Endodermal cell (in vitro differentiated cells): ENCODE measurements at places on chromosomes 6 and 20. TPM values are rescaled to one million over a fixed set of nuclear protein-coding genes. Genes with fewer than 3 reads are reported as not detected.

DNA sequence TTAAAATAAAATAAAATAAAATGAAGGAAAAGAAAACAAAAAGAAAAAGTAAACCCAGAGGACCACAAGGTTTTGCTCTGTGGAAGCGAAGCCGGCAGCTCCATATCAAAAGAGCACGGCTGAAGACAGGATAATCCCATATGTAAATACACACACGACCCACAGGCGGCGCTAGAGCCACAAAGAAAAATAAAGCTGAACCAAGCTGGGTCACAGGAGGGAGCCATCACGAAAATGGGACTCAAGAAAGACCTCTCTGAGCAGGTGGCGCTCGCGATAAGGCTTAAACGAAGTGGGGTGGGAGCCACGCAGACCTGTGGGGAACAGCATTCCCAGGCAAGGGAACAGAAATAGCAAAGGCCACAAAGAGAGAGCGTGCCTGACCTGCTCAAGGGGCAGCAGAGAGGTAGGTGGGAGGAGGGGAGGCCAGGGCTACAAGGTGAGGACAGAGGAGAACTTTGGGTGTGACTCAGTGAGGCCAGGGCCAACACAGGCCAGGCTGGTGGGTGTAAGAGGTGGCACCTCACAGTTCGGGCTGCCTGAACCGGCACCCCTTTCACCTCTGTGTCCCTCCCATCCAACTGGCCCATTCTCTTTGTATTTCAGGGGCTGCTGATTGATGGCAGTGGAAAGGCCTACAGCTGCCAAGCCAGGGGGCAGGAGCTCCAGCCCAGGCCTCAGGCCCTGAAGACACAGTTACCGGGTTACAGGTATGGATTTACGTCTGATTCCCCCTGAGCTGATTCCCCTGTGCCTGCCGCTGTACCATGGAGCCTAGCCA lies 26.0 kb downstream of the PTGIS start:
- H3K4me1 ChIP-seq, result no peaks in the 10 kb centered on the region
- H3K27me3 ChIP-seq, result no peaks in the 10 kb centered on the region
- DNase-seq, result peak; percentile 92
- no peak overlapping the region for H3K4me3 ChIP-seq

Gene GPRC6A
- total RNA-seq, result not detected in 3 replicates

DNA sequence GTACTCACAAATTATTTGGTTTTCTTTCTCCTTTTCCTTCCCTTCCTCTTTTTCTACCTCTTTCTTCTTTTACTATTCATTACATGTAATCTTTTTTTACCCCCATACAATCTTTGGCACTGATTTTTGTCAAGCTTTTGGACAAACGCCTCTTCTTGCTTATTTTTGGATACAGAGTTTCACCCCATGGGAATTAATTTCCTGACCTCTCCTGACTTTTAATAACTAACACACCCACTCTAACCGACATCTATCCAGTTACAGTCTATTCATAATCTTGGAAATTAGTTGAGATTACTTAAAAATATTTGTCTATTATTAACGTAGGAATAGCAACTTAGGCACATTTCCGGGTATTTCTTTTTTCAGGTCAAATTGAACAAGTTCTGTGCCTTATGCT lies 101.2 kb downstream of the HDGFL1 start:
- no peaks in the 10 kb centered on the region for H3K36me3 ChIP-seq
- H3K27ac ChIP-seq, result no peak overlapping the region
- no peaks in the 10 kb centered on the region for H3K4me1 ChIP-seq

Gene TMEM74B
- total RNA-seq, result 4.3 to 17.9 TPM (median 5.8 TPM) in 3 replicates

- H3K27ac ChIP-seq, result no peak overlapping the region
- H3K36me3 ChIP-seq, result no peaks in the 10 kb centered on the region
- H3K4me3 ChIP-seq, result no peak overlapping the region
- H3K27me3 ChIP-seq, result peaks cover 5% of the 10 kb centered on the region
- DNase-seq, result peak; percentile 58
Measured at GRCh38 chr6:97586344-97586743, 303.3 kb upstream of the MMS22L start.

Gene MDC1
- total RNA-seq, result 67.0 to 116 TPM (median 95.1 TPM) in 3 replicates

DNA sequence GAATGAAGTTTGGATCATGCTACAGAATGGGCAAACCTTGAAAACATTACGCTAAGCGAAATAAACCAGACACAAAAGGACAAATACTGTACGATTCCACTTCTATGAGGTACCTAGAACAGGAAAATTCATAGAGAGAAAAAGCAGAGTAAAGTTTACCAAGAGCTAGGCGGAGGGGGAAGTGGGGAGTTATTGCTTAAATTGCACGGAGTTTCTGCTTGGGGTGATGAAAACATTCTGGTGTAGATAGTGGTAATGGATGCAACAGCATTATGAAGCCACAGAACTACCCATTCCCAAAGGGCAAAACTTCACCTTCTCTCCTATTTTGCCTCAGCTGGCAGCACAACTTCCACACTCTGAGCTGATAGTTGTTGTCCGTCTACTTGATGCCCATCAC lies 6.4 kb upstream of the PDYN start:
- no peak for DNase-seq
- H3K4me1 ChIP-seq, result peaks cover 4% of the 10 kb centered on the region
- no peak overlapping the region for H3K4me3 ChIP-seq
- no peaks in the 10 kb centered on the region for H3K36me3 ChIP-seq
- no peak overlapping the region for H3K27ac ChIP-seq

DNA sequence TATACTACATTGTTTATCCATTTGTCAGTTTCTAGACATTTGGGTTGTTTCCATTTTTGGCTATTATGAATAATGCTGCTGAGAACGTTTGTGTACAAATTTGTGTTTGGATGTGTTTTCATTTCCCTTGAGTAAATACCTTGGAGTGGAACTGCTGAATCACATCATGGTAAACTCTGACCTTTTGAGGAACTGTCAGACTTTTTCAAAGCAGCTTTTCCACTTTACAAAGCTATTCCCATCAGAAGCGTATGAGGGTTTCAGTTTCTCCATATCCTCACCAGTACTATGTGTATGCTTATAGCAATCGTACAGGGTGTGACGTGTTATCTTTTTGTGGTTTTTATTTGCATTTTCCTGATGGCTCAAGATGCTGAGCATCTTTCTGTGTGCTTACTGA lies 103.7 kb downstream of the MYO6 start:
- no peaks in the 10 kb centered on the region for H3K27me3 ChIP-seq
- no peaks in the 10 kb centered on the region for H3K4me1 ChIP-seq
- H3K27ac ChIP-seq, result no peak overlapping the region
- H3K4me3 ChIP-seq, result no peak overlapping the region
- DNase-seq, result no peak

- no peak overlapping the region for H3K27ac ChIP-seq
- H3K36me3 ChIP-seq, result no peaks in the 10 kb centered on the region
- H3K4me3 ChIP-seq, result no peak overlapping the region
- peaks cover 26% of the 10 kb centered on the region for H3K27me3 ChIP-seq
Measured at GRCh38 chr6:21536280-21536766, 57.2 kb upstream of the SOX4 start.

Gene ADGRB3
- 0.32 and 0.33 TPM in 2 replicates for total RNA-seq

- no peak overlapping the region for H3K27ac ChIP-seq
- no peak overlapping the region for H3K4me3 ChIP-seq
- no peaks in the 10 kb centered on the region for H3K4me1 ChIP-seq
- H3K27me3 ChIP-seq, result peaks cover 27% of the 10 kb centered on the region
- no peak for DNase-seq
Measured at GRCh38 chr20:1792274-1792673, 102.9 kb upstream of the SIRPA start.

Gene EPB41L1
- 36.7 to 44.9 TPM (median 40.6 TPM) in 3 replicates for total RNA-seq

GRCh38 chr6:56076033-56076432 lies 171.3 kb downstream of the COL21A1 start:
- H3K4me1 ChIP-seq, result no peaks in the 10 kb centered on the region
- H3K36me3 ChIP-seq, result no peaks in the 10 kb centered on the region
- H3K27ac ChIP-seq, result no peak overlapping the region
- no peak for DNase-seq

DNA sequence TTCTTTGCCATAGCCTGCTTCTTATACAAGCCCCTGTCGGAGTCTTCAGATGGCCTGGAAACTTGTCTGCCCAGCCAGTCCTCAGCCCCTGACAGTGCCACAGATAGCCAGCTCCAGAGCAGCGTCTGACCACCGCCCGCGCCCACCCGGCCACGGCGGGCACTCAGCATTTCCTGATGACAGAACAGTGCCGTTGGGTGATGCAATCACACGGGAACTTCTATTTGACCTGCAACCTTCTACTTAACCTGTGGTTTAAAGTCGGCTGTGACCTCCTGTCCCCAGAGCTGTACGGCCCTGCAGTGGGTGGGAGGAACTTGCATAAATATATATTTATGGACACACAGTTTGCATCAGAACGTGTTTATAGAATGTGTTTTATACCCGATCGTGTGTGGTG lies 29.5 kb downstream of the SLCO4A1 start:
- no peaks in the 10 kb centered on the region for H3K36me3 ChIP-seq
- peak overlapping the region; percentile 32 for H3K27ac ChIP-seq
- H3K4me3 ChIP-seq, result no peak overlapping the region
- H3K27me3 ChIP-seq, result no peaks in the 10 kb centered on the region

Gene CD40
- total RNA-seq, result 12.1 to 21.3 TPM (median 16.4 TPM) in 3 replicates

DNA sequence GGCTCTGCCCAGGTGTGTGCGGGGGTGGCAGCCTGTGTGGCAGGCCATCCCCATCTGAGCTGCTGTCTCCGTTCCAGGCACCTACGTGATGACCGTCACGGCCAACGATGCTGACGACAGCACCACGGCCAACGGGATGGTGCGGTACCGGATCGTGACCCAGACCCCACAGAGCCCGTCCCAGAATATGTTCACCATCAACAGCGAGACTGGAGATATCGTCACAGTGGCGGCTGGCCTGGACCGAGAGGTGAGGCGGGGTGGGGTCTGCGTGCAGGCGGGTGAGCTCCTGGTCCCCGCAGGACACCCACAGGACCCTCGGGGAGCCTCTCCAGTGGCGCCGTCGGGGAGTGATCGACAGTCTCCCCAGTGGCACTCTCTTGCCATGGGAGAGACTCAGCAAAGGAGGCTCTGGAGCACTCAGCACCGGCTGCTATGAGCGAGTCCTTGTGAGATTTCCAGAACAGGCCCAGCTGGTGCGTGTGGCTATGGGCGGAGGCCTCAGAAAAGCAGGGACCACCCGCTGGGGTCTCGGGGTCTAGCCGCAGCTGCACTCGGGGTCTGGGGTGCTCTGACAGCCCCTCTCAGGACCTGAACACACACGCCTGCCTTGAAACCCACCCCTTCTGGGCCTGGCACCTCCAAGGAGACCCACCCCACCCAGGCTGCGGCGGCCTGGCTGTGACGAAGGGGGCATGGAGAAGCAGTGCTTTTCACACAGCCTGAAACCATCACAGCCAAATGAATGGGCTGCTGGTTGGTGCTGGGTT lies 191.8 kb downstream of the TAF4 start:
- H3K27me3 ChIP-seq, result no peaks in the 10 kb centered on the region
- no peak for DNase-seq
- H3K4me1 ChIP-seq, result no peaks in the 10 kb centered on the region
- H3K27ac ChIP-seq, result no peak overlapping the region

DNA sequence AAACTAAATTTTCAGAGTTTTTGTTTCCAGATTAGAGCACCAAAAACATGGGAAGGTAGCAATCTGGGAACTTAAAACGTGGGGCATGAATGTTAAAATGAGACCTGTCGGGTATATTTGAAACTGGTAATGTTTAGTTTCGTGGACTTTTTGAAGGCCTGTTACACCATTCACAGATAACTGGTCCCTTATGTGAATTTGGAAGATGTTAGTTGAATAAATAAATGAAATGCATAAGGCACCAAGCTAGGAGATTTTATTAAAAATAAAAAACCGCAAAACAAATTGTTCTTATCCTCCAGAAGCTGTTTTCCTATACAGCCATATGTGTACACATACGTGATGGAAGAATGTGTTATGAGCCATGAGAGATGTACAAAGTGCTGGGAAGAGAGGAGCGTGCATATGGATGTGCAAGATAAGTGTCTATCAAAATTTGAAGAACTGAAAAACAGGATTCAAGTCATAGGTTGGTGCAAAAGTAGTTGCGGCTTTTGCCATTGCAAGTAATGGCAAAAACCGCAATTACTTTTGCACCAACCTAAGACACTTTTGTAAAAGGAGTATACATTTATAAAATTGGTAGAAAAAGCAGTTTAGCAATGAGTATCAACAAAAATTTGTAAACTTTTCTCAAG lies 700 bp upstream of the MCUR1 start:
- peaks cover 3% of the 10 kb centered on the region for H3K4me1 ChIP-seq
- no peaks in the 10 kb centered on the region for H3K36me3 ChIP-seq
- peak overlapping the region; percentile 92 for H3K4me3 ChIP-seq
- peak overlapping the region; percentile 91 for H3K27ac ChIP-seq

DNA sequence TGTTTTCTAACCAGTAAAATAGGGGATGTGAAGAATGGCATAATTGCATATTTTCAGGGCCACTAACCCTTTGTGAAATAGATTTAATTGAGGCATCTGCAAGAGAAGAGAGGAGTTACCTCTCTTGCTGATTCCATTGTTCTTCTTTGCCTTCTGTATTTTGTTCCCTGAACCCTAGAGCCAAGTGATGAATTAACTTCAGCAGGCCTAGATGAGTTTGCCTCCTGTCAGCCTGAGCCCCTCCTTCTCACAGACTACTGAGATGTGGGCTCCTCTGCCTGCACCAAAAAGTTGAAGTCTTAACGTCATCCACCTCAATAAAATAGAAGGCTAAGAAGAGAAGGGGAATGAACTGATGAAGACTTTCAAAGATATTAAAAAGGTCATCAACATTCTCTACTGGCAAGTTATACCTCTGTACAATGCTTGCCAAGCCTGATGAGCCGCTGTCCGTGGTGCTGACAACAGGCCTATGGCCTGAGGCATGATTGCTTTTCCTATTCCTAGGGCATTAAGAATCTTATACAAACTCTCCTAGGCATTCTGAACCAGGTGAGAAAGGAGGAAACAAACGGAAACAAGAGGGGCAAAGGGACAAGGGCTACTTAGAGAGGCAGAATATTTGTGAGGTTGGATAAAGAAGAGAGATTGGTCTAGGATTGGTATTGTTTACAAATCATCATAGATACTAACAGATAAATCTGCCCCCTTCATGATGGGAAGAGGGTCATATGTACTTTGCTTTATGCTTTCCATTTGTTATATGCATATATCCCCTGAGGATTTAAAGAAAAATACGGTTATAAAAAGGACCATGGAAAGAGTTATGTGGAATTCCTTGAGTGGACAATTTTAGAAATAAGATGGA lies 46.8 kb downstream of the CD24 start:
- no peaks in the 10 kb centered on the region for H3K27me3 ChIP-seq
- peak; percentile 91 for DNase-seq
- no peak overlapping the region for H3K4me3 ChIP-seq
- no peaks in the 10 kb centered on the region for H3K36me3 ChIP-seq

- no peak overlapping the region for H3K27ac ChIP-seq
- DNase-seq, result peak; percentile 58
- no peaks in the 10 kb centered on the region for H3K36me3 ChIP-seq
- no peak overlapping the region for H3K4me3 ChIP-seq
- H3K27me3 ChIP-seq, result no peaks in the 10 kb centered on the region
Measured at GRCh38 chr6:56746767-56747504, 104.2 kb upstream of the DST start.

DNA sequence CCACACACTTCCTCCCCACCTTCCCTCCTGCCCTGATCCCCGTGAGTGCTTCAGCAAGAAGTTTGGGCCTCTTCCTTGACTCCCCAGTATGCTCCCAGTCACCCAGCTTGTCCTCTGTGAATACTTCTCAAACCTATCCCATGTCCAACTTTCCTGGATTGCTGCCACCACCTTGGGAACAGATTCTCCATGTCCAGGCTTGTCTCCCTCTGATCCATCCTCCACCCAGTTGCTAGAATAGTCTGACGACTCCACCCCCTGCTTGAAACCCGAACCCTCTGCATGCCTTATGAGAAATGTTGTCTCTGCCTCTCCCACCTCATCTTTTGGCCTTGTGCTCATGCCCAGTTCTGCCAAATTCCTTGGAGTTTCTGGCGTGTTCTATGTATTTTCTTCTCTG lies 108.0 kb downstream of the PPP1R14C start:
- no peak overlapping the region for H3K27ac ChIP-seq
- no peak overlapping the region for H3K4me3 ChIP-seq
- DNase-seq, result peak; percentile 64
- H3K27me3 ChIP-seq, result no peaks in the 10 kb centered on the region

Gene EEF1A2
- 19.5 and 22.6 TPM in 2 replicates for total RNA-seq
